ENCODE measurements at places on chromosomes 2 and 18.

GRCh38 chr2:239383759-239384156, 17.1 kb downstream of the HDAC4 start:
- no peak for DNase-seq

DNA sequence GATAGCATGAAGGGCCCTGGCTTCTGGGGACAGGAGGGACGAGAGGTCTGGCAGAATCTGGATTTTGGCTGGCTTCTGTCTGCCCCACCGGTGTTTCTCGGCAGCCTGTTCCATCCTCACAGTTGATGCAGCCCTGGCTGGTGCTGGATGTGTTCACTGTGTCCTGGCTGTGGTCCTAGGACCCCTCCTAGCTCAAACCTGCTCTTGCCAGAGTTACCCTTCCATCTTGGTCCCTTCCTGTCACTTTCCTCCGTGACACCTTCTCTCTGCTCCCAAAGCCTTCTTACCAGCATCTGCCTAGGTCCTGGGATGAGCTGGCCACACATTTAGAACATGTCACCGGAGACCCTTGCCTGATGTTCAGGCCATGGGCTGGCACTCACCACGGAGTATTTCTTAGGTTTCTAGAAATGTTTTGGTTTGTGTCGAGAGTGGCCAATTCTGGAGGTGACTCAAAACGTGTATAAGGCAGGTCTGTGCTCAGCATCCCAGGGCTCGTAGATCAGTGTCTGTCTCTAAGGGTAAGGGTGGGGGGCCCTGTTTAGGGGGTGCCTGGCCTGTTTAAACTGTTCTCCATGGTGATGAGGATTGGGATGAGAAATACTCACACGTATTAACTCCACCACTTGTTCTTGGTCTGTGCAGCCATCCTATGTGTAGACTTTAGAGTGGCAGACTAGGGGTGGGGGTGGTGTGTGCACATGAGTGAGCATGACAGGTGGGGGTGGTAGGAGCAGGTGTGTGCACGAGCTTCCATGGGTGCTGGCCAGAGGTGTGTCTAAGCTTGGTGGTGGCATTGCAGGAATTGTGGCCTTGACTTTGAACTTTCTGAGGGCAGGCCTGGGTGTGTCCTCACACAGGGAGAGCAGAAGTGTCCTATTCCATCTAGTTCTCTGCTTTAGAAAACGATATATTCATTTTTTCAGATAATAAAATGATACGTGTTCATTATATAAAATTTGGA, 162.7 kb downstream of the DYSF start:
- DNase-seq: no peak

DNA sequence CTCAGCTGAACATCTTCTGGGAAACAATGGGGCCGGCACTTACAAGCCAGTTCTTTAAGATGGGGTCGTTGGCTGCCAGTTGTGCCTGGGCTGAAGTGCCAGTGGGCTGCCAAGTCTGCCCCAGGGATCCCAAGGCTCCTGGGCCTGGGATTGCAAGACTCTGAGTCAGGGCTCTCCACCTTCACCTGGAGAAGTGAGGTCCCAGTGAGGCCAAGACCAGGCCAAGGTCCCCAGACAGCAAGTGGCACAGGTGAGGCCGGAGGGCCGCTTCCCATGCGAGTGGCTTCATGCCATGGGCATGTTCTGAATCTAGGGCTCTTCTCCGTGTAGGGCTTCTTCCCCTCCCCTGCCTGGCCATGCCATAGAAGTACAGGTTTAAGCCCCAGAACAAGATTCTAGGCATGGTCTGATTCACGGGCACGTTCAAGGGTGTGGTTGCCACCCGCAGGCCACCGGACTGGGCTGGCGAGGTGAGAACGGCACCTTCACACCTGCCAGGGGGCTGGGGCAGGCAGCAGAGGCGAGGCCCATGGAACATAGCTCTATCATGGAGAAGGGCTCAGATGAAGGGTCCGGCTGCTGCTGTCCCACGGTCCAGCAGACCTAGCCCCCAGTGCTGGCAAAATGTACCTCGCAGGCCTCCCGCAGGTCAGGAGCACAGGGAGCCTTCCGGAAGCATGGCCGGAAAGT, 36.4 kb downstream of the TWIST2 start:
- DNase-seq: no peak

- no peak for DNase-seq
Measured at GRCh38 chr2:99643787-99644418, 154.1 kb upstream of the REV1 start.

- DNase-seq: no peak
Measured at GRCh38 chr2:178844269-178844668, 37.0 kb upstream of the TTN start.

- DNase-seq: no peak
Measured at GRCh38 chr2:212034841-212035585, 503.6 kb downstream of the ERBB4 start.

DNA sequence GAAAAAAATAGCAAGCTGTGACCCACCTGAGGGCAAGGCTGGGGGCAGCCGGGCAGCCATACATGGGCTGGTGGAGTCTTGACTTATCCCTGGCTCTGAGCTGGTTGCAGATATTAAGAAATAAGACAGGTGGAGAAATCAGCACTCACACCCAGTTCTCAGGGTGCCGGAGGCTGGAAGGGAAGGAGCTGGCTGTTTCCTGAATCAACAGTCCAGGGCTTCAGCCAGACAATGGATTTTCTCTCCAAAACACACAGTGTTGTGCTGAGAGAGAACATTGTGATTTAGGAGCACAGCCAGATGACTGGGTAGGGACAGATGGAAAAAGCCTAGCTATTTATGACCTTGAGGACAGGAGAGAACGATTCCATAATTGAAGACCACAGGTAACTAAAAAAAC, 208.8 kb downstream of the LDLRAD4 start:
- DNase-seq: no peak

GRCh38 chr2:158903711-158904405, 64.6 kb upstream of the TANC1 start:
- no peak for DNase-seq

- no peak for DNase-seq
Measured at GRCh38 chr2:193843675-193844074, 1648.9 kb upstream of the TMEFF2 start.

DNA sequence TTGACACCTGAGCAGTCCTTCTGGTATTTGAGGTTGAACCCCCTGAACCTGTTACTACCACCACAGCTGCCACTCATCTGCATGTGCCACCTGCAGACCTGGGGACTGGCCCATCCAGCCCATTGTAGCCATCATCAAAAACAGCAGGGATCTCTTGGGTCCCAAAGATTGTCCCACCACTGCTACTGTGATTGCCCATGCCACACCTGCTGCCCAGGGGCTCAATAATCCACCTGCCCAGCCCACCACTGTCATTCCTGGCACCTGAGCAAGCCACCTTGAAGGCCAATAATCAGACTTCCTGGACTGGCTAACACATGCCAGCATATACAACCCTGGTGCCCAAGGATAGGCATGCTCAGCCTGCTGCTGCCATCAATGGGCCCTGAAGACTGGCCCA, 327.6 kb downstream of the CYRIA start:
- no peak for DNase-seq

- DNase-seq: no peak
Measured at GRCh38 chr2:86274265-86274917, 63.0 kb downstream of the REEP1 start.

- DNase-seq: no peak
Measured at GRCh38 chr2:103847276-103847675, 1006.6 kb upstream of the POU3F3 start.

DNA sequence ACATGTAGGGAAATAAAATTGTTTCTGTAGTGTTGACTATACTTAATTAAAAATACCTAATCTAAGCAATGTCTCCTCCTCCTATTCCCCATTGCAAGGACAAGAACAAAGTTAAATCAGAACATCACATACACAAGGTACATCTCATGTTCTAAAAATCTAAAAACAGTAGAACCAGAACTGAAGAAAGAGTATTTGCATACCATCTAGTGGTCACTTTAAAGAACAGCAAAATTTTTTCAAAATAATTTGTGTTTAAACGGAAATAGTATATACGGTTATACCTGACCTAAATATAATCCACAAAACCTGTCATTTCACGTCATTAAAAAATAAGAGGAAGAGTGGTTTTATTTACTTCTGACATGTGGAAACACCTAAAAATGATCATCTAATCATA, 294.3 kb upstream of the KCNH7 start:
- DNase-seq: peak; percentile 7

DNA sequence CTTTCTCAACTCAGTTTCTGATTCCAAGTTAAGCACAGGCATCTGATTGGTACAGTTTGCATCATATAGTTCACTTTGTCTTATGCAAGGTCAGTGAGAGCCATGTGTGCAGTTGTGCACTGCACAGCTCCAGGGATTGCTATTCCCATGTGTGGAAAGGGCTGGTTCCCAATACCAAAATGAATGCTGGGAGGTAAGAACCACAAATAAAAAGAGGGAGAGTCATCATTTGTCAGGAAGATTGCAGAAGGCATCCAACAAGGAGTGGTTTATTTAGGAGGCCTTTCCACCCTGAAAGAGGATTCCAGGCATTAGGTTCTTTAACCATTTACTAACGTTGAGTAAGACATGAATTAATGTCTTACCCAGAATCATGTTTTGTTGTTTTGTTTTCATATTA, 141.2 kb upstream of the ST6GAL2 start:
- DNase-seq: no peak

GRCh38 chr2:85501248-85501647, 37.7 kb upstream of the MAT2A start:
- peak; percentile 89 for DNase-seq

DNA sequence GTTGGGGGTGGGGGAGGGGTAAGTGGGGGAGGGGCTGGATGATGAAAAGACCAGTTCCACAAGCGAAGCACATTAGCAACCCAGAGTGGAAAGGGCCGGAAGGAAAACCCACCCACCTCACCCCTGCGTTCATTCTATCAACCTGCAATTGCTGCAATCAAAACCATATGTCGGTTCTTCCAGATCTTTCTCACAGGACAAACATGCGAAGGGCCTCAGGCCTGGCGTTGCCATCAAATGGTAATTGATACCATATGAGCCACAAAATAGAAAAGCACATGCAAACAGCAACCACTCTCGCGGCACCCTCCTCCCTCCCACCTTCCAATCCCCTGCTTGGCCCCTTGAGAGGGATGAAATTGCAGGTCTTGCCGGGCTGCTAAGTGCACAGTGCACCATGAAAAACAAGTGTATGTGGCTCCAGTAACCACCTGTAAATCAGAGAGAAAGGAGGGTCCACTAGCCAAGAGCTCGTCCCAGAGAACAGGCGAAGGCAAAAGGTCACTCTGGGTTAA, 287.5 kb downstream of the TCF4 start:
- no peak for DNase-seq

- DNase-seq: no peak
Measured at GRCh38 chr2:56040834-56041233, 117.3 kb upstream of the EFEMP1 start.

GRCh38 chr18:58026395-58026794, 17.6 kb upstream of the NEDD4L start:
- DNase-seq: no peak

DNA sequence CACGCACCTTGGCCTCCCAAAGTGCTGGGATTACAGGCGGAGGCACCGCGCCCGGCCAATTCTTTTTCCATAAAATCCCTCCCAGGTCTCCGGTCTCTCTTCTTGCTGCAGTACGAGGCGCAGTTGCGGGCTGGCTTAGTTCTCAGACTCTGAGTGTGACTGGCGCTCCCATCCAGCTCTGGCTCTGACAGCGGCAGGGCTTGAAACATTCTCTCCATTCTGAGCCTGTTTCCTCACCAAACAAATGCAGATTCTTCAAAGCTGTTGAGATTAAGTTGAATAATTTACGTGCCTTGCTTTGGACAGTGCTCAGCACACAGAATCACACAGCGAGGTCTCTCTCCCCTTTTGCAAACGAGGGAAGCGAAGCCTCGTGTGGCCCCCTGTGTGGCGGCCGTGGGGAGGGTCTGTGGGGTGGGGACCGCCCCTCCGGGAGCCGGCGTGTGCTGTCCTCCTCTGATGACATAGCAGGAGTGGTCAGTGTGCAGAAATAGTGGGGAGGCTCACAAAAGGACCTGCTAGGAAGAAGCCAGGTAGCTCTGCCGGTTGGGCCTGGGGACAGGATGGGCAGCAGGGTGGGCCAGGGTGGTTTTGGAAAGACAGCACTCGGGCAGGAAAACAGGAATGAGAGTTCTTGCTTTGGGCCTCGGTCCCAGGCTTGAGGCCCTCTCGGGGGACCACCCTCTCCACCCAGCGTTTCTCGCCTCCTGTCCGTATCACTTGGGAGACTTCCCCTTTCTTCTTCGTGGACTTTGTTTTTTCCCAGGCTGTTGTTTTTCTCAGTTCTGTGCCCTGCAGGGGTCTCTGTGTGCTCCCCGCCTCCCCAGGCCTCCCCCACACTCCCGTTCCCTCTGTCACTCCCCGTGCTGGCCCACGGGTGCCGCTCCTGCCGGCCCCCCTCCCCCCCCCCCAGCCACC, 75.0 kb downstream of the KCNG2 start:
- no peak for DNase-seq

GRCh38 chr2:221077251-221077650, 494.9 kb downstream of the EPHA4 start:
- no peak for DNase-seq

DNA sequence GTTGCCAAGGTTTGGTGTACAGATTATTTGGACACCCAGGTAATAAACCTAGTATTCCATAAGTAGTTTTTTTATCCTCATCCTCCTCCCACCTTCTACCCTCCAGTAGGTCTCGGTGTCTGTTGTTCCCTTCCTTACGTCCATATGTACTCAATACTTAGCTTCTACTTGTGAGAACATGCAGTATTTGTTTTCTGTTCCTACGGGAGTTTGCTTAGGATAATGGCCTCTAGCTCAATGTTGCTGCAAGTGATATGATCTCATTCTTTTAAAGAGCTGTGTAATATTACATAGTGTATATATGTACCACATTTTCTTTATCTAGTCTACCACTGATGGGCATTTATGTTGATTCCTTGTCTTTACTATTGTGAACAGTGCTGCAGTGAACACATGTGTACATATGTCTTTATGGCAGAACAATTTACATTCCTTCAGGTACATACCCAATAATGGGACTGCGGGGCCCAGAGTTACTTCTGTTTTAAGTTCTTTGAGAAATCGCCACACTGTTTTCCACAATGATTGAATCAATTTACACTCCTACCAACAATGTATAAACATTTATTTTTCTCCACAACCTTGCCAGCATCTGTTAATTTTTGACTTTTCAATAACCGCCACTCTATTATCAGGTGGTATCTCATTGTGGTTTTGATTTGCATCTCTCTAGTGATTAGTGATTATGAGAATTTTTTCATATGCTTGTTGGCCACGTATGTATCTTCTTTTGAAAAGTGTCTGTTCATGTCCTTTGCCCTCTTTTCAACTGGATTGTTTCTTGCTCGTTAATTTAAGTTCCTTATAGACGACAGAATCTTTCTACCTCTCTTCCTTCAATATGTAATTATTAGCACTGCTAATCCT, 88.0 kb downstream of the MEMO1 start:
- no peak for DNase-seq

DNA sequence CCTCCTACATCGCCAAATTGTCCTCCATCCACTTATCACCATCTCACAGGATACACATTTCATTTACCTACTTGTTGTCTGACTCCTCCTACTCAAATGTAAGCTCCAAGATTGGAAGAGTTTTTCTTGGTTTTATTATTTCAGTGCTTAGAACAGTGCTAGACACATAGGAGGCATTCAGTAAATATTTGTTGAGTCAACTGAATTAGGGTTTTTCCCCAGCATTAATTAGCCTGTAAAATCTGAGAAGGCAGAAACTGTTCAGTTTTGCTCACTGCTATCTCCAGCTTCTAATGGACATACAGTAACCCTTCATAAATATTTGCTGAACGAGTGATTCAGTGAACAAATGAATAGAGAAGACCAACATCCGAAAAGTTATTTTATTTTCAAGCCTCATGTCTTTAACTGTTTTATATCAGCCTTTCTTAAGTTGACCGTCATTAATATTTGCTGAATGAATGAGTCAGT, 800 bp downstream of the TTC21B start:
- peak; percentile 45 for DNase-seq

GRCh38 chr2:163469561-163469962, 266.2 kb downstream of the FIGN start:
- DNase-seq: no peak
